ENCODE measurements at places on chromosomes 3 and 15.

GRCh38 chr3:8848696-8849131 is 79.3 kb upstream of the OXTR start:
- DNase-seq = no peak

- DNase-seq = no peak
Measured at GRCh38 chr3:143495527-143495926, 352.7 kb downstream of the SLC9A9 start.

GRCh38 chr3:116000311-116000710 is 377.0 kb downstream of the GAP43 start:
- no peak for DNase-seq

DNA sequence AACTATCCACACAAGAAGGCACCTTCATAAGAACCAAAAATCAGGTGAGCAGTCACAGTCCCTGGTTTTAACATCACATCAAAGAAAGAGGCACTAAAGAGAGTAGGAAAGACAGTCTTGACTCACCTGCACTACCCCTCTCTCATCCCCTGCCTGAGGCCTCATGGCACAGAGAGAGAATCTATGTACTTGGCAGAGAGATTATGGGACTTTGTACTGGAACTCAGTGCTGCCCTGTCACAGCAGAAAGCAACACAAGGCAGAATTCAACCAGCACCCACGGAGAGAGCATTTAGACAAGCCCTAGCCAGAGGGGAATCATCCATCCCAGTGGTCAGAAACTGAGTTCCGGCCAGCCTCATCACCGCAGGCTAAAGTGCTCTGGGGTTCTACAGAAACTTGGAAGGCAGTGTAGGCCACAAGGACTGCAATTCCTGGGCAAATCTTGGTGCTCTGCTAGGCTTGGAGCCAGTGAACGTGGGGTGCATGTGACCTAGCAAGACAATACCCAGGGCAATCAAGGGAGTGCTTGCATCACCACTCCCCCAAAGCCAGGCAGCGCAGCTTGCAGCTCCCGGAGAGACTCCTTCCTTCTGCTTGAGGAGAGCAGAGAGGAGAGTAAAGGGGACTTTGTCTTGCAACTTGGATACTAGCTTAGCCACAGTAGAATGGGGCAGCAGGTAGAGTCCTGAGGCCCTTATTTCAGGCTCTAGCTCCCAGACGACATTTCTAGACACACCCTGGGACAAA is 8.5 kb upstream of the RUVBL1 start:
- DNase-seq = no peak

GRCh38 chr3:27325419-27325818 is 43.8 kb downstream of the NEK10 start:
- DNase-seq = no peak

All from stimulated activated CD8-positive, alpha-beta memory T cell treated with anti-CD3 and anti-CD28 coated beads, Interleukin-7, amount 100 ng/mL, for 1 hour (primary cell).